Smooth muscle cell of the coronary artery (primary cell): ENCODE measurements at places on chromosomes 1 and 21. TPM values are rescaled to one million over a fixed set of nuclear protein-coding genes. Genes with fewer than 3 reads are reported as not detected.

Gene CYP4Z1
- total RNA-seq, result not detected in 2 replicates

Gene LCE1A
- total RNA-seq, result not detected in 2 replicates

Gene S100A3
- 5.0 and 7.3 TPM in 2 replicates for total RNA-seq

Gene CSF3R
- not detected in 2 replicates for total RNA-seq

Gene TGFB2
- total RNA-seq, result 15.2 and 85.8 TPM in 2 replicates

Gene LIN28A
- total RNA-seq, result 0.08 TPM in 1 of 2 replicates, not detected in the other

Gene RCAN3
- total RNA-seq, result 1.6 and 5.7 TPM in 2 replicates

Gene FCRL4
- not detected in 2 replicates for total RNA-seq

Gene SEC16B
- 1.2 and 2.9 TPM in 2 replicates for total RNA-seq

Gene ADAM30
- total RNA-seq, result not detected in 2 replicates

Gene ATP1A4
- not detected in 2 replicates for total RNA-seq

Gene CNIH3
- 14.0 and 35.7 TPM in 2 replicates for total RNA-seq

Gene KRTAP12-2
- total RNA-seq, result not detected in 2 replicates

Gene RGSL1
- total RNA-seq, result not detected in 2 replicates

Gene PRDM16
- 3.6 and 11.4 TPM in 2 replicates for total RNA-seq

Gene TOR3A
- 14.5 and 30.3 TPM in 2 replicates for total RNA-seq

Gene KAZN
- 1.4 and 10.9 TPM in 2 replicates for total RNA-seq

Gene CYP4B1
- total RNA-seq, result not detected in 2 replicates

Gene LCE2B
- total RNA-seq, result not detected in 2 replicates

Gene MX1
- 4.8 and 6.3 TPM in 2 replicates for total RNA-seq

Gene PAPPA2
- total RNA-seq, result 0.53 and 9.0 TPM in 2 replicates

Gene OR10Z1
- total RNA-seq, result not detected in 2 replicates

Gene NTNG1
- total RNA-seq, result 0.08 and 17.3 TPM in 2 replicates

Gene EDARADD
- not detected in 2 replicates for total RNA-seq

Gene TAS1R1
- 0.12 and 0.15 TPM in 2 replicates for total RNA-seq

Gene SRSF11
- 73.0 and 100 TPM in 2 replicates for total RNA-seq

Gene RHBG
- total RNA-seq, result not detected in 2 replicates

Gene FCRL2
- total RNA-seq, result not detected in 2 replicates

Gene SH2D1B
- not detected in 2 replicates for total RNA-seq

Gene SERPINC1
- not detected in 2 replicates for total RNA-seq

Gene ADCY10
- under 0.01 and 0.12 TPM in 2 replicates for total RNA-seq

Gene OR2G6
- not detected in 2 replicates for total RNA-seq

Gene IFI44
- 10.4 and 11.2 TPM in 2 replicates for total RNA-seq

Gene GPA33
- not detected in 2 replicates for total RNA-seq

Gene UQCRHL
- total RNA-seq, result 11.4 and 18.3 TPM in 2 replicates

Gene PRAMEF12
- not detected in 2 replicates for total RNA-seq

Gene ITLN2
- total RNA-seq, result 0.82 and 1.5 TPM in 2 replicates

Gene MANEAL
- total RNA-seq, result 0.35 and 0.38 TPM in 2 replicates

Gene SLAMF1
- total RNA-seq, result not detected in 2 replicates

Gene CFAP74
- not detected in 2 replicates for total RNA-seq

Gene PDZK1IP1
- 0.60 TPM in 1 of 2 replicates, not detected in the other for total RNA-seq

Gene LYPLAL1
- total RNA-seq, result 20.9 and 45.9 TPM in 2 replicates

Gene SPRR5
- not detected in 2 replicates for total RNA-seq

Gene SMAP2
- 5.7 and 8.6 TPM in 2 replicates for total RNA-seq

Gene CROCC
- total RNA-seq, result 18.5 and 18.9 TPM in 2 replicates

Gene C1orf53
- total RNA-seq, result 3.6 and 3.9 TPM in 2 replicates

Gene TMPRSS2
- total RNA-seq, result not detected in 2 replicates

Gene OR2T33
- not detected in 2 replicates for total RNA-seq

Gene NECTIN4
- 0.35 and 2.3 TPM in 2 replicates for total RNA-seq

Gene GUCA2B
- total RNA-seq, result not detected in 2 replicates

Gene CYYR1
- total RNA-seq, result under 0.01 and 0.35 TPM in 2 replicates

Gene PRKAA2
- 0.70 and 1.5 TPM in 2 replicates for total RNA-seq

Gene KCNK2
- 24.9 TPM in 1 of 2 replicates, not detected in the other for total RNA-seq

Gene TFF1
- total RNA-seq, result 0.15 TPM in 1 of 2 replicates, not detected in the other

Gene SMPDL3B
- 0.08 and 0.12 TPM in 2 replicates for total RNA-seq

Gene FHAD1
- 0.35 TPM in 1 of 2 replicates, not detected in the other for total RNA-seq

Gene PAX7
- total RNA-seq, result not detected in 2 replicates
